CD4-positive, alpha-beta T cell (primary cell): ENCODE measurements at places on chromosomes 3 and 15.

- no peak for DNase-seq
These were observed 24.3 kb upstream of the GP5 start for GRCh38 chr3:194423317-194423716.

DNA sequence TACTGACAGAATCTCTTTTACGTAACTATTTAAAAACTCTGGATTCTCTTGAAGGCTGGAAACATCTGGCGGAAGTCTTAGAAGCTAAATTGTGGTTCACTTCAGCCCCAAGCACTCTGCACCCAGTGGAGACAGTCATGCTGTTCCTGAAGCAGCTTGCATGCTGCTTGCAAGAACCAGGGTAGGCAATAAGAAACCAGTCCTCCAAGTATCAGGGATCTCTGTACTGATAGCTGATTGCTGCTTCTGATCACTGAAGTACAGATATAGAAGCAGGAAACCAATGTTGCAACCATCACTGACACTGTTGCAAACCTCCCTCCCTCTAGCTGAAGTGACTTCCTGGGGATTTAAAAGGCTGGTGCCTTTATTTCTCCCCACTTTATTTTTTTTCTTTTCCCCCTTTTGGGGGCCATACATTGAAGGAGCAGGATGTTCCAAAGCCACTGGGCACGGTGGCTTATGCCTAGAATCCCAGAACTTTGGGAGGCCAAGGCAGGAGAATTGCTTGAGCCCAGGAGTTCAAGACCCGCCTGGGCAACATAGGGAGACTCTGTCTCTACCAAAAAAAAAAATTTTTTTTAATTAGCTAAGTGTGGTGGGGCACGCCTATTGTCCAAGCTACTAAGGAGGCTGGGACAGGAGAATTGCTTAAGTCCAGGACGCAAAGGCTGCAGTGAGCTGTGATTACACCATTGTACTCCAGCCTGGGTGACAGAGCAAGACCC, 15.3 kb downstream of the SPCS1 start:
- peak; percentile 61 for DNase-seq

GRCh38 chr15:66725464-66725785, 23.4 kb downstream of the SMAD6 start:
- DNase-seq: no peak

DNA sequence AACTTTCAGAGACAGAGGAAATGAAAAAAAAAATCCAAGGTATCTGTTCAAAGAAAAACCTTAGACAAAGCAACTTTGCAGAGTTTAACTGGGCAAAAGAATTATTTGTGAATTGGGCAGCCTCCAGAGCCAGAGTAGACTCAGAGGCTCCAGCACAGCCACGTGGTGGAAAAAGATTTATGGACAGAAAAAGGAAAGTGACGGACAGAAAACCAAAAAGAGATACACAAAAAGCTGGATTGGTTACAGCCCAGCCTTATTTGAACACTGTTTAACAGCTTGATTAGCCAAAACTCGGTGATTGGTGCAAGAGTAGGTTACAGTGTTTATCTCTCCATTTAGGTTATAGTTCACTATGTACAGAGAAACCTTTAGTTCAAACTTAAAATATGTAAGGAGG, 23.7 kb upstream of the GPD1L start:
- no peak for DNase-seq
